ENCODE measurements at places on chromosomes 2 and 18.

- no peak for DNase-seq
Observed at GRCh38 chr2:80420530-80421208, 116.1 kb upstream of the LRRTM1 start.

- DNase-seq = no peak
Observed at GRCh38 chr2:133573491-133574162, 5.4 kb upstream of the NCKAP5 start.

DNA sequence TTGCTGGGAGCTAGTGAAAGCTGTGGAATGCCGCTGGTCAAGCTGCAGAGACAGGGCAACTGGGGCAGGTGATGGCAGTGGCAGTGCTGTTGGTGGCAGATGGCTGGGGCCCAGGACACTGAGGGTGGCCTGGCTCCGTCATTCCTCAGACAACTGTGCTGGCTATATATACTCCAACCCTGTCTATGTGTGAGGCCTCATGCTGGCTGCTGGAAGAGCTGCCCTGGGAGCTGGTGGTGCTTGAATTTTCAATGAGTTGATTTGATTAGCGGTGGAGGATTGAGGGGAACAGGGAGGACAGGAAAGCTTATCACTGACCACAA is 66.5 kb upstream of the TMEM200C start:
- no peak for DNase-seq

DNA sequence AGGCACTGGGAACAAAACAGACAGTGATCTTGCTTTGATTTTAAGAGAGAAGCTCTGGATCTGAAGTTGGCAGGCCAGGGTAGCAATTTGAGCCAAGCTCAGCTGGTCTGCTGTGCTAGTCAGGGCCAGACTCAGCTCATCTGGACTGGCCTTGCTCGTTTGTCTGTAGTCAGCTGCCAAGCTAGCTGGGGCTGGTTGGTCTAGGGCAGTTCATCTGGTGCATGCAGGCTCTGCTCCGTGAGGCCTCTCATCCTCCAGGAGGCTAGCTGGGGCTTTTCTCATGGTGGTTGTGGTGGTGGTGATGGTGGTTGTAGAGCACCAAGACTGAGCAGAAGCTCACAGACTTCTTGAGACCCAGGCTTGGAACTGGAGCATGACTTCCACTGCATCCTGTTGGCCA is 10.3 kb downstream of the FBLN7 start:
- no peak for DNase-seq

DNA sequence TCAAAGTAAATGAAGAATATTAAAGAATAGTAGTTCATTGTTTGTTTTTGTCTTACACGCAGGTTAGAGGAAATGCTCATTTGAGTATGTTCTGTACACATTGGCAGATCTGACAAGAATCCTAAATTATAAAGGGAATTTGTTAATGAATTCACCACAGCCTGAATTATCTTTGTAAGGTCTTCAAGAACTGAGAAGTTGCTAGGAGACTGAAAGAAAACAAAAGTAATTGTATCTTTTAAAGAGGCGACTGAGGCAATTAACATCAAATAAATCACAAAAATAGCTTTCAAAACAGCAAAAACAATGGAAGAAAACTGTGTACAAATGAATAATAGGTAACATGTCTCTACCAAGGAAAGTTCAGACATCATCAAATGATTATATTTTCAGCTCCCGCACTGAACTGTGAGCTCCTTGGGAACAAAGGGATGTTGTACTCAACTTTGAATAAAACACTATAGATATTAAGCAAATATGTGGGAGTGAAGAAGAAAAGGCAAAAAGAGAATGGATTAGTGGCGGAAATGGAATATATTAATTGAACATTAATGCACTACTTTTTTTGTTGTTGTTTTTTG is 51.7 kb upstream of the ATIC start:
- DNase-seq = no peak

DNA sequence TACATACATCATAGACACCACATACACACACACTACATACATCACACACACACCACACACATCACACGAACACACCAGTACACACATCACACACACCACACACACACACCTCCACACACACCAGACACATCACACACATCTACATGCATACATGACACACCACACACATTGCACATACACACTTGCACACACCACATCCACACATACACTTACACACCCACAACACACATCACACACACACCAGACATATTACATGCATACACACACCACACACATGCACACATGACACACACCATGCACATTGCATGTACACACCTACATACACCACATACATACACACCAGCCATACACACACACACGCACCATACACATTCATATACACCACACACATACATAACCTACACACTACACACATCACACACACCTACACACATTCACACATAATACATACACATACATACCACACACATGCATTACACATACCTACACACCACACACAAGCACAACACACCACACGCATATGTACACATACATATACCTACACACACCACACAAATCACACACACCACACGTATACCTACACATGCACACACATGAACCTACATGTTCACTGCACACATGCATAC is 156.5 kb downstream of the NDUFA10 start:
- no peak for DNase-seq

GRCh38 chr2:105376789-105377240 is 22.0 kb downstream of the FHL2 start:
- DNase-seq = no peak

DNA sequence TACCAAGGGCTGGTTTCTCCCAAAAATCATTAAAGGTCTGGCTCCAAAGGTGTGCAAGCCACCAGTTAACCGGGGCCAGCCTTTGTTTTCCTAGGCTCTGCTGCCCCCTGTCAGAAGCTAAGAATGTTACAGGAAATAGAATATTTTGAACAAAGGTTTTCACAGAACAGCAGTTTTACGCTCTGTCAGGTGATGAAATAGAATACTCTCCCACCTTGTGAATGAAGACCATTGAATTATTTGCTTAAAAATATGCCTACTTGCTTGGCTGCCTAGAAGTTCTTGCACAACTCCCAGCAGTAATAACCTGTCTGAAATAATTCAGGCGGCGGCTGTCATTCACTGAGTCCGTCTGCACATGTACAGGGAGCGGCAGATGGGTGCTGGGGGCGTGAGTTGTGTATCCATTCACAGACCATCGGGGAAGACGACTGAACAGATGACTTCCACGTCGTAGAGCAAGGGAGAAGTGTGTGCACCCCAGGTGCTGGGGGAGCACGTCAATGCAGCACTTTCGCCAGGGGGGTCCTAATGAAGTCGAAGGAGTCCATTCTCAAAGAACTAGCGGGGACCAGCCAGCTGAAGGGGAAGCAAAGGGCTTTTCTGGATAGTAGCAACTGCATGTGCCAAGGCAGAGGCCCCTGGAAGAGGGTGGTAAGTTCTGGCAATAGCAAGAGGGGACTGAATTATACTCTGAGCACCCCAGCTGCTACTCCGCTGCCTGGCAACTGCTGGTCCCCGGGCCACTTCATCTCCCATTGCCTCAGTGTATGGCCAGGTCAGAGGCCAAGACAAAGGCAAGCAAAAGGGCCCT is 56.1 kb downstream of the SF3B1 start:
- peak; percentile 68 for DNase-seq

DNA sequence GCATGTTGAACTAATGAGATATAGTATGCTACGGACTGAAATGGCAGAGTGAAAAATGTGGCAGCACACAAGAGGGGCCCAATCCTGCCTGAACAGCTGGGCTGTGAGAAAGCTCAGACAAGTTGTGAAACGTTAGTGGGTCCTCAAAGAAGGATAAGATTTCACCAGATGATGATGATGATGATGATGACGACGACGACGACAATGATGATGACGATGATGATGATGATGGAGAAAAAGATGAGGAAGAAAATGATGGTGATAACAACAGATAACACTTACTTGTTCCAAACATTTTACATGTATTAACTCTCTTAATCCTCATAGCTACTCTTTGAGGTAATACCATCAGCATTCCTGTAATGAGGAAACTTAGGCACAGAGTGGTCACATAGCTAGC is 94.2 kb downstream of the WDPCP start:
- DNase-seq = no peak

- no peak for DNase-seq
Observed at GRCh38 chr2:96940980-96941775, 45.2 kb downstream of the FAM178B start.

DNA sequence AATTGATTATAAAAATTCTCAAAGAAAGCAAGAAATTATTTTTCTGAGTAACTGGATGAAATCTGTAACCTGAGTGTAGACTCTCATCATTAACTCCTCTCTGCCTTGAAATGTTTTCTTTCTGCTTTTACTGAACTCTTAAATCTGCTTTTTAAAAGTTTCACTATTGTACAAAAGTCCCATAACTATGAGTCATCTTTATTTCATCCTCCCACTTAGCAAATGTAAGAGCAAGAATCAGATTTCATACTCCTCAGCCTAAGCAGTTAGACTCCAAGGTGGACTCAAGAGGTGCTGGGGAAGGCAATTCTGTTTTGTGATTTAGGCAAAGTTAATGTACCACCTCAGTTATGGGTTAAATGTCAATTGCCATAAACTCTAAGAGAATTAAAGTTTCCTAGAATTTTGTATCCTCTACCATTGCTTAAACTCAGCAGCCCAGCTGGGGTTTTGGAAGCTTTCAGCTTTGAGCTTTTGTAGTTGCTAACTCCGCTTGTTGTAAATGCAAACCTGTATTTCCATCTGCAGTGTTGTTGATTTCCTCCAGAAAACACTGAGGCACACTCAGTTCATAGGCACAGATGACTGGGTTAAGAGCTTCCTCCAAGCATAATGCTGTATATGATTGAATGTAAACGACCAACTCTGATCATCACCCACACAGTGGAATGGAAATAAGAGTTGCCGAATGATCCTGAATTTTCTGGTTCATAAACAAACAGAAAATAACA is 268.8 kb downstream of the ARHGAP15 start:
- no peak for DNase-seq

DNA sequence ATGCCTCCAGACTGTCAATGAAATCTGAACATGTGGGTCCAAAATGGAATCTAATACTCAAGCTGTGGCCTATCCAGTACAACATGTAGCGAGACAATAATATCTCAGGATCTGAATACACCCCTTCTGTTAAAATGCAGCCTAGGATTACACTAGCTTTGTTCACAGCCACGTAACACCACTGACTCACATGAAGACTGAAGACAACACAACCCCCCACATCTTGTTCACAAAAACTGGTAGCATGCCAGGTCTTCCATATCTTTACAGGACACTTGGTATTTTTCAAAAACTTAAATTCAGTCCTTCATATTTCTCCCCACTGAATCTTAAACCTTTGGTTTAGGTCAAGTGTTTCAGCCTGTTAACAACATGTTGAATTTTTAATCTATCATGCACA is 84.2 kb downstream of the SLC8A1 start:
- no peak for DNase-seq

GRCh38 chr2:131493199-131493968 is 1.2 kb upstream of the MZT2A start:
- no peak for DNase-seq

DNA sequence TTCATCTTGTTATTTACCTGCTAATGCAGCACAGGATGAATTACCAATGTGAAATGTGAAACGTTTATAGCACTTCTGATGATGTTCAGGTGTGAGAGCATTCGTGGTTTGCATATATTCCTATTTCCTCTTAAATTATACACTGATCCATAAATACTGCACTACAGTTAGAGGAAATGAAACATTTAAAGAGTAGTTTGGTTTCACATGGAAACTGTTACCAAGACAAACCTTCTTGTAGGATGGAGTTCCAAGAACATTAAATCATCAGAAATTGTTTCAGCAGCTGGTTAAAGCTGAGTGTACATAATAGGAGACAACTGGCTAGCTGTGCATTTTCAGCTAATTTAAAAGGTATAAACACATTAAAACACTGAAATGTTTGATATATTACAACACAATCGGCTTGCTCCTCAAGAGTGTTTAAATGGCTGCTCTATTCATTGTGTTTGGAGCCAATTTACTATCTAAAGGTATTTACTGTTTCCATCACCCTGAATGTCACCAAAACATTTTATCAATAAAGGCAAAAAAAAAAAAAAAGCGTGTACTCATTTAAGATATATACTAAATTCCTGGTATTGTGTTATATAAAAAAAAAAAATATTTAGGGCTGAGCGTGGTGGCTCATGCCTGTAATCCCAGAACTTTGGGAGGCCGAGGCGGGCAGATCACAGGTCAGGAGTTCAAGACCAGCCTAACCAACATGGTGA is 100.6 kb downstream of the DYM start:
- DNase-seq = no peak

- no peak for DNase-seq
Observed at GRCh38 chr2:37388074-37388473, 43.6 kb downstream of the QPCT start.
